ENCODE measurements at places on chromosomes 1 and 21.

DNA sequence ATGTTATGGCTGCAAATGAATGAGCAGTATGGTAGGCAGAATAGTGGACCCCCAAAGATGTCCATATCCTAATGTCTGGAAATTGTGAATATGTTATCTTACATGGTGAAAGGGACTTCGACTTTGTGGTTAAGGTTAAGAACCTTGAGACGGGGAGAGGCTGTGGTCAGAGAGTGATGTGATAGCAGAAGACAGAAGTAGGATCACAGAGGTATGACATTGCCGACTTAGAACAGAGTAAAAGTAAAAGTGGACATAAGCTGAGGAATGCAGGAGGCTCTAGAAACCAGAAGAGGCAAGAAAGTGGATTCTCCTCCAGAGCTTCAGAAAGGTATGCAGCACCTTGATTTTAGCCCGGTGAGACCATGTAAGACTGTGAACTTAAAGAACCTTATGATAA lies 74.6 kb downstream of the CTH start:
- no peak for DNase-seq

- no peak for DNase-seq
Observed at GRCh38 chr21:14737284-14737691, 191.2 kb upstream of the SAMSN1 start.

DNA sequence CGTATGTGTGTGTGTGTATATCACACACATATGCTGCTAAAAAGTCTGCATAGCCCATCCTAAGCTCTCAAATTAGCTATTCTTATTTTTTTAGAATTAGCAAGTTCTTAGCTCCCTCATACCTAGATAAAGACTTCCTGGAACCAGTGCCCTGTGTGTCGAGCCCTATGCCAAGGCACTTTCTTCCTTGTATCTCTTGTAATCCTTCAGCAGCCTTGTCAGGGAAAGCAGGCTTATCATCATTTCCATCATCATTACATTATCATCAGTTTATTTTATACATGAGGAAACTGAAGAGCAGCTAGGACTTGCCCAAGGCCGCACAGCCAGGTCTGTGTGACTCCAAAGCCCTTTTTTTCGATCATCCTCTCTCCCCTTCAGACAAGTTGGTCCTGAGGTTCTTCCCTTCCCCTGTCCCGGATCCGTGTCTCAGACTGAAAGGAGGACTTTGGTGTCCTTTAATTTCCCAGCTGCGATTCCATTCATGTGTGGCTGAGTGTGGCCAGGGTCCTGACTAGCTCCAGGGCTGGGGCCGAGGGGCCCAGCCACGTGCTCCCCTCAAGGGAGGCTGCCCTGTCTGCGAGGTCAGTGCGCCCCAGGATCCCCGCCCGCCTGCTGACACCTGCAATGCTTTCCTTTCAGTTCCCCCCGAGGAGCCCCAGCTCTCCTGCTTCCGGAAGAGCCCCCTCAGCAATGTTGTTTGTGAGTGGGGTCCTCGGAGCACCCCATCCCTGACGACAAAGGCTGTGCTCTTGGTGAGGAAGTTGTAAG lies 24.9 kb downstream of the IL6R start:
- no peak for DNase-seq

DNA sequence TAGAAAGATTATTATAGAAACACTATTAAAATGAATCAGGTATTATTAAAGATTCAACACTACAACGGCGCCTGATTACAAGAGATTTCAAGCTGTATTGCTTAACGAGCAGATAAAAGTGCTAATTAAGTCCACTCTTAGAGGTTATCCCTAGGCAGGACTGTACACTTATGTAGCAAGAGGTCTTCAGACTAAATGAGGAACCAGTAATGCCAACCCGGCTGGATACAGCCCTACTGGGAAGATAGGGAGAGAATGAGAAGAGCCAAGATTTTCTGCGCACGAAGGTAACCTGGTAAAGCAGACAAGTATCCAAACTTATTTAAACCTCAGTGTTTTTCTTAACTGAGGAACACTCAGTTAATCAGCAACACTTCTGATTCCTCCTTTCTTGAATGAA lies 115.7 kb upstream of the HIVEP3 start:
- DNase-seq = no peak

DNA sequence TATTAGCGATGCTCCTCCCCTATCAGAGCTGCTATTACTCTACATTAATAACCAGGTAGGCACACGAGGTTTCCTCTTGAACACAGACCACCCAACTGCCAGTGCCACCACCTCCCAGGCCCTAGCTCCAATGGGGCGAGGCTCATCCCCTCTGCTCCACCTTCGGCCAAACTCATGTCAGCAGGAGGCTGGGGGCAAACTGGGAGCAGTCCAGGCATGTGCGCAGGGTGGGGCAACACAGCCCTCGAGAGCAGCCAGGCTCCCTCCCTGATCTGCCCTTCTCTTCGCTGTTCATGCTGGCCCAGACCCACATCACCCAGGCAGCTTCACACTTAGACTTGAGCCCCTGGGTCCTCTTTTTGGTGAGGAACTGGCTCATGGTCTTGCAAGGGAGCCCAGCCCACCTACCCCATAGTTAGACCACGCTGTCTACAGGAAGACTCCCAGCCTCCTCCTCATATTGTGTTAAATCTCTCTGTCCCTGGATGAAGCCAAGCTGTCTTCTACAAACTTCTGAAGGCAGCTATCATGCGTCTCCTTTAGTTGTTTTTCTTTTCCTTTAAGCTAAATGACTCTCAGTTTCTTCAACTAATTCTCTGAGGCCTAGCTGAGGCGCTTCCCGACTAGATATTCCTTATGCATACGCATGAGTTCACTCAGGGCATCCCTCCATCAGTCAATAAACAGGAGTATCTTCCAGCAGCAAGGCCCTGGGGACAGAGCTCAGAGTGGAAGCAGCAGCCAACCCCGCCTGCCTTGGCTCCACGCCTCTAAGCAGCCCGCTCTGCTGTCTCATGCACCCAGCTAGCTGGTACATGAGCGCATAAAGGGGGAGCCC lies 12.0 kb downstream of the TMEM9 start:
- DNase-seq = no peak

DNA sequence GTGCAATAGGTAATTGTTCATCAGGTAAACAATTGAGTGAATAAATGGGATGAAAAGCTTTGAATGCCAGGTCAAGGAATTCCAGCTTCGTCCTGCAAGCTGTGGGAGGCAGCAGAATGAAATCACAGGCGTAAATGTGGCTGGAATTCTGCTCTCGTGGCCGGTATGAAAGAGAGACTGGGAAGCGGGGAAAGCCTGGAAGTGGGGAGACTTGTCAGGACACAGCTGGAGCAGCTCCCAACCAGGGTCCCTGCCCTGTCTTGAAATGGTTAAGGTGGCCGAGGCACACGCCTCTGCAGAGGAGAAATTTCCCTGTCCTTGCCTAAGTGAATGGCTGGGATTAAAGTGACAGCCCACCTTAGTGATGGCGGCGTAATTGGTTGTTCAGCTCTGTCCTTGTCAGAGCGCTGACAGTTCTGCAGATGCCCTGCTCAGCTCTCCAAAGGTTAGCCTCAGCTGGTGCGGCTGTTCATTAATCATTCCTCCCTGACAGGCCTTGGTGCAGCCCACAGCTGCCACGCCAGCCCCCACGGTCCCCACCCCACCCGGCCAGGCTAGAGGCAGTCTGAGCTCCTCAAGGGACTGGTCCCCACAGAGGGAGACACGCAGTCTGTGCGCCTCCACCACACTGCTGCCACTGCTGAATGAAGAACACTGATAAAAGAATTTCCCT lies 398.3 kb upstream of the POU3F1 start:
- no peak for DNase-seq

DNA sequence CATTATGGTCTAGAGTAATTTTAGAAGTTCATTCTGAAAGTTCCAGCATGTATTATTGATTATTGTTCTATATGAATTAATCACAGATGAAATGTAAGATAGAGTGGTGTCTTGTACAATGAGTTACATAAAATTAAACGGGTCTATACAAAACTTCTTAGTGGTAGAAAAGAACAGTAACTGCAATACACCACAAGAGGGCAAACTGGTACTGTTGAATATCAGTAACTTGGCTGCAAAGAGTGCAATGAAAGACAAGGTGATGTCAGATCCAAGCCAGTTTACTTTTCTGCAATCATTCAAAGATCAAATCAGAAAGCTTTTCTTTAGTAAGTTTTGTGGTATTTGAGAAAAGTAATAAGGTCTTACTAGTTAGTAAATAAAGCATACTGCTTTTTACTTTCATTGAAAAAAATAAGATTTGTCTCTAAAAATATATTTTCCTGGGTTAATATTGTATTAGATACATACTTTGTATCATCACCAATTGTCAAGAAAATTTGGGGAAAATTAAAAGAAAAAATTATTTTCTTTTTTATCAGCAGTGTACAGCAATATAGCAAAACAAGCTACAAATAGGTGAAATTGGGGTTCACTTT lies 66.4 kb upstream of the BTG3 start:
- peak; percentile 58 for DNase-seq

DNA sequence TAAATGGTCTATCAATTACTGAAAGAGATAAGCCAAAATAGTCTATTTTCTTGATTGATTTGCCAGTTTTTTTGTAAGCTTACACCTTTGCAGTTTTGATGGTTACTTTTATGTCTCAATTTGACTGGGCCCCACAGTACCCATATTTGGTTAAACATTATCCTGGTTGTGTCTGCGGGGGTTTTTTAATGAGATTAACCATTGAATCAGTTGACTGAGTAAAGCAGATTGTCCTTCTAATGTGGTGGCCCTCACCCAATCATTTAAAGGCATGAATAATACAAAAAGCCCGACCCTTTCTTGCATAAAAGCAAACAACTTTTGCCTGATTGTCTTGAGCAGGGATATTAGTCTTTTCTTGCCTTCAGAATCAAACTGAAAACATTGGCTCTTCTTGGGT lies 650.0 kb upstream of the RGS18 start:
- no peak for DNase-seq

- DNase-seq = peak; percentile 33
Observed at GRCh38 chr21:29261555-29262540, 36.9 kb upstream of the BACH1 start.

DNA sequence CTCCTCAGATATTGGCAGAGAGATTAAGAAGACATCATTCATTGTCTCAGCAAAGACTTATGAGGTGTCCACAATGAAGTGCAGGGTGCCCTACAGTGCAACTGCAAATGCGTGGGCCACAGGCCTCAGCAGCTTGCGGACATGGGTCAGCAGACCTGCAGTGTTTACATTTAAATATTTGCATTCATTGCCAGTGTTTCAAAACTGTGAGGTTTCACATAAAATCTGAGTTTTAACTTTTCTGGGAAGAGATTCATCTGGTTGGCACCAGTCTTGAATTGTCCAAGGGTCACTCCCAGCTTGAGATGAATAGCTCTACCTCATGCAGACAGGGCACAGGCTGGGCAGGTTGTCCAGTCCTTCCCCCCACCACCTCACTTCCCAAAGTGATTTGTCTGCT lies 286.8 kb upstream of the DUSP10 start:
- DNase-seq = no peak

DNA sequence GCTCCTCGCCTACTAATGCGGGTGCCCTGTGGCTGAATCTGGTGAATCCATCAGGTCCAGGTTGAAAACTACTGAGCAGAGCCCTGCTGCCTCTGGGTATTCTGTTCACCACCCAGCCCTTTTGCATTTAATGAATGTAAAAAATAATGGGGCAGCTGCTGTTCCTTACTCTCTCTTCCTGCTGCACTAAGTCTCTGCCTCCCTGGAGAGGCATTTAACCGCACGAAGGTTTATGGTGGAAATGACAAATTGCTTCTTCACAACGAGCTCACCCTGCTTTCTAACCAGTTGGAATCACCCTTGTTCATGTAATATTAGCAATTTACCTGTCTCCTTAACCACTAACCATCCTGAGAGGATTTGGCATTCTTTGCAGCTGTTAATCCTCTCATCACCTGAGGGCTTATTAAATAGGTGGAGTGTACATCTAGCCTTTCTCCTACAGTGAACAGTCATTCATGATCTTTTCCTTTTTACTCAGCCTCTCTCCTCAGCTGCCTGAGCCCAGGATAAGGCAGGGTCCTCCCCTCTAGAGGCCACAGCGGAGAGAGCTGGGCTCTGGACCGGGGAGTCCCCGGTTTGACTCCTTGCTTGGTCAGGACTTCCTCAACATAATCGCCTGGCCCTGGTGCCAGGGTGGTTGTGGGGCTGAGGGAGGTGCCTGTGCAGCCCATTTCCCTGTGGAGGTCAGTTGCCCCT lies 97.6 kb downstream of the NOS1AP start:
- DNase-seq = no peak

DNA sequence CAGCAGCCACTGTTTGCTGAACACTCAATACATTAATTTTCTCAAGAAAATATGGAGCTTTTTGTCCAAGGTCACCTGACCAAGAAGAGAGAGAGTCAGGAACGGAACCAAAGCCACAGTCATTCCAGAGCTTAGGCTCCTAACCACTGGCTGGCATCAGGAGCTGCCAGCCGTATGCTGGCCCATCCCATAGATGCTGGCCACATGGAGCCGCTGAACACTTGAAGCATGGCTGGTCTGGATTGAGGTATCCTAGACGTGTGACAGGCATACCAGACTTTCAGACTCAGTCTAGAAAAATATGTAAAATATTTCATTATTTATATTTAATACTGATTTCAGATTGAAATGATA lies 458.7 kb downstream of the MATN1 start:
- no peak for DNase-seq

GRCh38 chr21:42251654-42252324 lies 32.8 kb downstream of the ABCG1 start:
- no peak for DNase-seq

DNA sequence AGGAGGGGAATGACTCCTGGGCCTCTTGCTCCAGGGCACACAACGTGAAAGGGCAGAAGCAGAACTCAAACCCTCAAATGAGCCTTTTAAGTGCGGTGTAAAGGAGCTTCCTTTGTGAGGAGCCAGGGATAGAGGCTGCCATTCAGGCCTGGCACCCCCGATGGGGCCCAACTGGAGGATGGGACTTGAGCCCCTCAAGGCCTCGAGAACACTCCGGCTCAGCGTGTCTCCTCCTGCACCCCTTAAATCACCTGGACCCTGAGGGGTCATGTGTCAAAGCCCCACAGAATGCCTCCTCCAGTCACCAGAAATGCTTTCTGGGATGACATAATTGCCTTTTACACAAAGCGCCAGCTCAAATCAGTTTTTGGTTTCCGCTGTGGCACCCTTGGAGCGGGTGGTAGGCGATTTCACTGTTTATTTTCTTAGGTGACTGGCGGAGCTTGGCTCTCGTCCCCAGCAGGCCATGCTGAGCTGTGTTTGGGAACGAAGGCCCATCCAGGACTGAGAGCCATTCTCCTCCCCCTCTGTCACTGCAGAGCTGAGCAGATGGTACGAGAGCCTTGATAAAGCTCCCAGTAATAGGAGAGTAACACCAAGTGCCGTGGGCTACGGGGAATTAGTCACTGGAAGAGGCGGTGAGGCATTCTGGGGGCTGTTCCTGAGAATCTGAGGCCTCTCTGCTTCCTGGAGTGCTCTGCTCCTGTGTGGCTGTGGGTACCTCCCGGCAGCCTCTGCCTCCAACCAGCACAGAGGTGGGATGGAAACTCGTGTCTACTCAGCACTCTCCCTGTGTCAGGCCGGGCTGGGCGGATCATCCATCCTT lies 163.0 kb downstream of the GRIK3 start:
- DNase-seq = no peak

DNA sequence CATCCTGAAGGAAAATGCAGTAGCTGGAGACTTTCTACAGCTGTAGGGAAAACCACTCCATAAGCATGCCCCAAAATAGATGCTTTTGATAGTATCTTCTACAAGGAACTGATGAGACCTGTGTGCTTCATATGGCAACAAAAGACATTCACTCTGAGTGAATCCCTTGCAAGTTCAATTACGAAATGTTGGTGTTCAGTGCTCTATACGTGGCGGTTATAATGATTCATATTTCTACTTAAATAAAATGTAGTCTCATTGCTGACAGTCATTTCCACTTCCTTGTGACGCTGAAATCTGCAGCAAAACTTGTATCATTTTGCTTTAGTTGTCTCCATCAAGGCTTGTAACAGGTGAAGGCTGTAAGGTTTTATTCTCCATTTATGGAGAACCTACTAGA lies 20.6 kb downstream of the TOR1AIP2 start:
- DNase-seq = no peak

GRCh38 chr1:221948459-221948858 lies 206.6 kb upstream of the DUSP10 start:
- no peak for DNase-seq

Measured in HTR-8/SVneo (cell line).